ENCODE measurements at places on chromosomes 2 and 18. TPM values are rescaled to one million over a fixed set of nuclear protein-coding genes. Genes with fewer than 3 reads are reported as not detected.

DNA sequence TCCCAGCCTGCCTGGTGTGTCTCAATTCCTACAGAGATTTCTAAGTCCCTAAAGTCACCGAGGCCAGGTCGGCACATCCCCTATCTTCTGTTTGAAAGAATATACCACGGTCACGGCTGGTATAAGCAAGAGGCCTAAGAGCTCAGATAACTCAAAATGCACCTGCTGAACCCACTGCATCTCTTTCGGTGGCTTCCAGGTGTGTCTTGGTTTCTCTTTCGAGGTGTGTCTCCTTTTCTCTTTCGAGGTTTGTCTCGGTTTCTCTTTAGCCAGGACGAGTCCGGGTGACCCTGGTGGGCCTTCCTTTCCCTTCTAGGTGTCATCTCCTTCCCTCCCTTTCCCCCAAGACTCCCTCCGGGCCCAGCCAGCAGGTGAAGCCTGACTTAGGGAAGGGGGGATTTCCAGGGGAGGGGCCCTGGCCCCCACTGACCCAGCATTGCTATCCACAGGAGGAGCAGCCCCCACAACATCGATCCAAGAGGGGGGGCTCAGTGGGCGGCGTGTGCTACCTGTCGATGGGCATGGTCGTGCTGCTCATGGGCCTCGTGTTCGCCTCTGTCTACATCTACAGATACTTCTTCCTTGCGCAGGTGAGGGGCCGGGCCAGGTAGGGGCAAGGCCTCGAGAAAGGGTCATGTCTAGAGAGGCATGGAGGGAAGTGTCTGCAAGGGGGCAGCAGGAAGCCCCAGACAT is 8.4 kb downstream of the ITM2C start:
- H3K4me1 ChIP-seq = peaks cover 6% of the 10 kb centered on the region
- peak; percentile 46 for DNase-seq
- no peaks in the 10 kb centered on the region for H3K27me3 ChIP-seq
- H3K4me3 ChIP-seq = no peak overlapping the region

DNA sequence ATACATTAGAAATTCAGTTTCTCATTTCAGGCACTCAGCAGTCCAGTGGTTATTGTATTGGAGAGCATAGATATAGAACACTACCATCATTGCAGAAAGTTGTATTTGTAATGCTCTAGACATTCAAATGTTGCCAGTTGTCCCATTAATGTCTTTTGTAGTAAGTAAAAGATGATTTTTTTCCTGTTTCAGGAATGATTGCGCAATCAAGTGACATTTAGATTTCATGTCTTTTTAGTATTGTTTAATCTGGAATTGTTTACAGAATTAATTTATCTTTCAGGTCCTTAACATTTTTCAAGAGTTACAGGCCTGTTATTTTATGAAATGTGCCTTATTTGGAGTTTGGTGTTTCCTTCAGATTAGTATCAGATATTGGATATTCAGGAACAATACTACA is 134.7 kb downstream of the MSTN start:
- DNase-seq = no peak
- no peaks in the 10 kb centered on the region for H3K27me3 ChIP-seq
- no peaks in the 10 kb centered on the region for H3K4me1 ChIP-seq
- no peak overlapping the region for H3K27ac ChIP-seq
- no peak overlapping the region for H3K4me3 ChIP-seq
- no peaks in the 10 kb centered on the region for H3K36me3 ChIP-seq

The CCDC102B gene
- 43.7 TPM for total RNA-seq

The UGT1A6 gene
- 3.2 TPM for total RNA-seq

DNA sequence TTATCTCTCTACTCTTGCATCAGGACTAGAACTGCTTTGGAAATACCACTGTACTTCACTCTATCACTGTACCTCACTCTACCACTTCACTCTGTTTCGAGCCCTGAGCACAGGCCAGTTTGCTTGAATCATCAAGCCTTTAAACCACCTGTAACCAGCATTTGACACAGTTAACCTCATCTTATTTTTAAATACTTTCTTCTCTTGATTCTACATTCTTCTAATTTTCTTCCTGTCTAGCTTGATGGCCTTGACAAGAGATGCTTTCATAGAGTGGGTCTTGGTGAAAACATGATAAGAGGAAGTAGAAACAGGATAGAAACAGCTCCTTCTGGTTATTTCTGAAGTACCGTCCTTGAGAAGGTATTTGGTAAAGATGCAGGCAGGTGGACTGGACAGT is 78.1 kb downstream of the SPIRE1 start:
- H3K27me3 ChIP-seq = no peaks in the 10 kb centered on the region
- no peak overlapping the region for H3K27ac ChIP-seq
- no peak overlapping the region for H3K4me3 ChIP-seq
- no peaks in the 10 kb centered on the region for H3K4me1 ChIP-seq
- no peak for DNase-seq
- no peaks in the 10 kb centered on the region for H3K36me3 ChIP-seq

- DNase-seq = no peak
- no peak overlapping the region for H3K4me3 ChIP-seq
- H3K36me3 ChIP-seq = no peaks in the 10 kb centered on the region
- no peaks in the 10 kb centered on the region for H3K27me3 ChIP-seq
- no peak overlapping the region for H3K27ac ChIP-seq
- H3K4me1 ChIP-seq = no peaks in the 10 kb centered on the region
These were observed 16.6 kb upstream of the GALNT1 start for GRCh38 chr18:35564795-35565453.

The C2orf81 gene
- total RNA-seq = 2.1 TPM

The UPP2 gene
- not detected for total RNA-seq

DNA sequence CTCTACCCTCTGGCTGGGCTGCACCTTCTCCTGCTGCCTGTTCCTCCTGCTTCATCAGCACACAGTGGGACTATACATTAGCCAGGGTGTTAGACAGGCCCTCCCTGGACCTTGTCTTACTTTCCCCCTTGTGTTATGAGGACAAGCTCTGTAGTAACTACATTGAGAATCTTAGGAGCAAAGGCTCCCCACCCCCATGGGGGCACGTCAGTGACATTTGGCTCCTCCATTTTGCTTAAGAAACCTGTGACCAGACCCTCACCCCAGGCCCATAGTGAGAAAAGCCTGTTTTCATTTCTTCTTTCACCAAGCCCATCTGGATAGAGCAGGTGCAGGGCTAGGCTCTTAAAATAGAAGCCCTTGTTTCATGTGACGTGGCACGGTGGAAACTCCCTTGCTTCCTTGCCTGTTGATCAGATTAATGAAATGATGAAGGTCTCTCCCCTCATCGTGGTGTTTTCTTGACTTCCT is 146.7 kb downstream of the RPIA start:
- no peaks in the 10 kb centered on the region for H3K27me3 ChIP-seq
- no peak overlapping the region for H3K4me3 ChIP-seq
- no peaks in the 10 kb centered on the region for H3K36me3 ChIP-seq
- no peak for DNase-seq

DNA sequence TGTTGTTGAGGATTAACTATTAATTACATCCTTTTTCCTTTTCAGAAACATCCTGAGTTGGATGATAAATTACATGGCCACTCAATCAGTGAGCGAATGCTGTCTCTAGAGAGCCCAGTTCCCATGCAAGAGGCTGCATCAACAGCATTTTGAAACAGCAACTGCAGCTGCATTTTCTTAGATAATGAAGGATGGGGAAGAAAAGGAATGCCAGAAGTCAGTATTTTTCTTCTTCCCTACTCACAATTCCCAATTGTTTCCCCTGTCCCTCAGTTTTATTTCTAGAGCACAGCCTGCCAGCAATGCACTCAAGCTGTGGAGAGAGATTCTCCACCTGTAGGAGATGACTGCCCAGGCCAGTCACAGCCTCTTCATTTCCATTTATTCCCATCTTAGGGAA is 6.9 kb downstream of the SCN7A start:
- H3K36me3 ChIP-seq = no peaks in the 10 kb centered on the region
- H3K27me3 ChIP-seq = no peaks in the 10 kb centered on the region
- H3K4me1 ChIP-seq = no peaks in the 10 kb centered on the region
- H3K27ac ChIP-seq = no peak overlapping the region
- no peak for DNase-seq

DNA sequence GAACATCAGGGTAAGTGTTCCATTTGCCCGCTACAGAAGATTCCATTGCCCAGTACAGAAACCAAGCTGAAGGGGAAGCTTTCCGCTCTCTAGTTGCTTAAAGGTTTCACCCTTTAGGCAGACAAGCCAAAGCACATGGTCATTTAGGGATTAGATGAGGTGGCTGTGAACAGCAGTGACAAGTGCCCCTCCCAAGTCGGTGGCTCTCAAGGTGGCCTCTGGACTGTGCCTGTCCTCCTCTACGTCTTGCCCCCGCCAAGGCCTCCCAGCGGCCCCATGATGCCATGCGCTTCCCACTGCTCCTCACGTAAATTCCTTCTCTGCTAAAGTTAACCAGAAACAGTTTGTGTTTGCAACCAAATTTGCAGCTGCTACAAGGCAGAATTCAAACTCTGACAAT is 24.2 kb upstream of the PTPN4 start:
- DNase-seq = no peak
- H3K36me3 ChIP-seq = no peaks in the 10 kb centered on the region
- H3K27ac ChIP-seq = no peak overlapping the region
- no peaks in the 10 kb centered on the region for H3K4me1 ChIP-seq
- no peaks in the 10 kb centered on the region for H3K27me3 ChIP-seq
- no peak overlapping the region for H3K4me3 ChIP-seq

The CELF4 gene
- total RNA-seq = 1.2 TPM

GRCh38 chr2:196170606-196171247 is 651 bp downstream of the STK17B start:
- H3K27ac ChIP-seq = peak overlapping the region; percentile 97
- peak overlapping the region; percentile 92 for H3K4me3 ChIP-seq
- H3K4me1 ChIP-seq = peaks cover 25% of the 10 kb centered on the region
- H3K36me3 ChIP-seq = no peaks in the 10 kb centered on the region
- DNase-seq = peak; percentile 80

GRCh38 chr2:10287761-10288160 is 14.9 kb upstream of the HPCAL1 start:
- DNase-seq = peak; percentile 22
- H3K4me3 ChIP-seq = no peak overlapping the region
- peaks cover 22% of the 10 kb centered on the region for H3K4me1 ChIP-seq
- no peaks in the 10 kb centered on the region for H3K36me3 ChIP-seq
- no peak overlapping the region for H3K27ac ChIP-seq

The ARHGAP15 gene
- 19.2 TPM for total RNA-seq

DNA sequence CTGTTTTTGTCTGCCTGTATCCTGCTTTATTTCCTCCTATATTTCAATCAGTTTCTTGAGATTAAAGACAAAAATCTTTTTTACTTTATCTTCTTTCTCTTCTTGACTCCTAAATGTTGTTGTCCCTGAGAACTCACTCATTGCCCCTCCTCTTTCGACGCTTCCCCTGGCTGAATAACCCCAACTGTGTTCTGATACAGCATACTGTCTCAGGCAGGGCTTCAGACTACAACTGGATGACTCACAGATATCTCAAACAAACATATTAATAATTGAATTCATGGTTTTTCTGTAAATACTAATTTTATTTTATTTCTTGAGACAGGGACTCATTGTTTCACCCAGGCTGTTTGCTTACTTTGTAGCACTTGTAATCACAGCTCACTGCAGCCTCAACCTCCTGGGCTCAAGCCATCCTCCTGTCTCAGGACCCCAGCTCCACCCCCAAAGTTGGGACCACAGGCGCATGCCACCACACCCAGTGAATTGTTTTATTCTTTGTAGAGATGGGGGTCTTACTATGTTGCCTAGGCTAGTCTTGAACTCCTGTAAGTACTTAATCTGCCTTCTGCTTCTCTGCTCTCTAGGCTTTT is 9.4 kb downstream of the ITGAV start:
- H3K27ac ChIP-seq = no peak overlapping the region
- no peak for DNase-seq
- H3K4me3 ChIP-seq = no peak overlapping the region
- H3K4me1 ChIP-seq = peaks cover 14% of the 10 kb centered on the region

GRCh38 chr2:67366832-67367412 is 30.2 kb upstream of the ETAA1 start:
- H3K27ac ChIP-seq = no peak overlapping the region
- no peaks in the 10 kb centered on the region for H3K36me3 ChIP-seq
- DNase-seq = no peak
- no peaks in the 10 kb centered on the region for H3K27me3 ChIP-seq
- H3K4me3 ChIP-seq = no peak overlapping the region
- no peaks in the 10 kb centered on the region for H3K4me1 ChIP-seq

- H3K4me3 ChIP-seq = no peak overlapping the region
- DNase-seq = no peak
- H3K27ac ChIP-seq = no peak overlapping the region
- no peaks in the 10 kb centered on the region for H3K4me1 ChIP-seq
- no peaks in the 10 kb centered on the region for H3K36me3 ChIP-seq
These were observed 291.8 kb upstream of the SESTD1 start for GRCh38 chr2:179556425-179556824.

The SH3YL1 gene
- total RNA-seq = 48.3 TPM

The DOCK10 gene
- 35.8 TPM for total RNA-seq

The NGEF gene
- total RNA-seq = not detected

DNA sequence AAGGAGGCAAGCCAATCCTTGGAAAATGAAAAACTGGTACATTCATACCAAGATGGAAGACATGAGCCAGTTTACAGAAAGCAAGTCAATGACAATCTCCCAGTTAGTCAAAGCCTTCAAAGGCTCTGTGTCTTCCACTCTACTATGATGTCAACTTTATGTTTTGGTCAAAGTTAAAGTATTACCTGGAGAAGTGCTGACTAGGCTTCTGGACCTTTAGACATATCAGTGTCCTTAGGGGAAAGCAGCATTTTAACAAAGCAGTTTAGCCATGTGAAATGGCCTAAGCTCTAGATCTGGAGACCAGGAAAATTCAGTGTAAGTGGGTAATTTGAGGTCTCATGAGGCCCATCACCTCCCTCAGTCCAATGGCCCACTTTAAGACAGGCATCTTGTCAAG is 30.8 kb downstream of the AAK1 start:
- no peaks in the 10 kb centered on the region for H3K36me3 ChIP-seq
- DNase-seq = no peak
- peaks cover 14% of the 10 kb centered on the region for H3K4me1 ChIP-seq
- no peaks in the 10 kb centered on the region for H3K27me3 ChIP-seq
- no peak overlapping the region for H3K27ac ChIP-seq
- H3K4me3 ChIP-seq = no peak overlapping the region

- no peak overlapping the region for H3K27ac ChIP-seq
- DNase-seq = no peak
- H3K4me3 ChIP-seq = no peak overlapping the region
- H3K4me1 ChIP-seq = no peaks in the 10 kb centered on the region
These were observed 48.7 kb downstream of the EHD3 start for GRCh38 chr2:31282634-31283033.

DNA sequence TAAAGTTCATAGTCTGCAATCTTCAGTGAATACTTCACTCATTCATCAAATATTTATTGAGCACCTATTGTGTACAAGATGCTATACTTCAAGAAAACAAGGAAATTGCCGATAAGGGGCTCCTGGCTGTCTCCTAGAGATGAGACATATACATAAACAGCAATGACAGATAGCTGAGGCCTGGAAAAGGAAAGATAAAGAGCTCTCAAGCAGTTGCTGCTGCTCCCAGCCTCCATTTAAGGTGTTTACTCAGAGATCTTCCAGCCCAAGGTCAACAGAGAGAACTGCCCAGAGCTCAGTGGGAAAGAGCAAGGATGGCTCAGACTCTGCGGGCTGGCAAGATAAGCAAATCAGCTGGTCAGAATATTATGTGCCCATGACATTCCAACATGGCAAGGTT is 3.3 kb upstream of the SLC14A2 start:
- no peak overlapping the region for H3K27ac ChIP-seq
- DNase-seq = no peak
- H3K4me3 ChIP-seq = no peak overlapping the region
- no peaks in the 10 kb centered on the region for H3K36me3 ChIP-seq
- H3K4me1 ChIP-seq = peaks cover 11% of the 10 kb centered on the region

The AQP12B gene
- not detected for total RNA-seq

The AOX1 gene
- 24.3 TPM for total RNA-seq

GRCh38 chr2:9952856-9953503 is 1.5 kb downstream of the GRHL1 start:
- H3K36me3 ChIP-seq = no peaks in the 10 kb centered on the region
- no peak for DNase-seq
- H3K4me3 ChIP-seq = no peak overlapping the region
- H3K27ac ChIP-seq = no peak overlapping the region
- H3K27me3 ChIP-seq = peaks cover 3% of the 10 kb centered on the region
- peaks cover 4% of the 10 kb centered on the region for H3K4me1 ChIP-seq

All from upper lobe of right lung (tissue), 1 donor.